ENCODE measurements at places on chromosomes 12 and 14.

DNA sequence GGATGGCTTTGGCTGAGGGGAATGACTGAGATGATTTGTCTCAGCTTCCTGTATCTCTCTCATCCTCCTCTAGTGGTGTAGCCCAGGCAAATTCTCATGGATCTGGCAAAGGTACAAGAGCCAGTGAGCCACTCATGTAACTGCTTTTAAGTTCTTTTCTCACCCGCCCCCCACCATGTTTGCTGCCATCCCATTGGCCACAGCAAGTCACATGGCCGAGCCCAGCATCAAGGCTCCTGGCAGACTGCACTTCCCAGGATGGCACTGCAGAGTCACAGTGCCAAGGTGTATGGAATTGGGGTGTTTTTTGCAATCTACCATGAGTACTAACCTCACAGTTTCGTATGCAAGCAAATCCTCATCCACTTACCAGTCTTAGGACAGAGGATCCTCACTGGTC, 50.9 kb downstream of the CHST11 start:
- no peak for DNase-seq

DNA sequence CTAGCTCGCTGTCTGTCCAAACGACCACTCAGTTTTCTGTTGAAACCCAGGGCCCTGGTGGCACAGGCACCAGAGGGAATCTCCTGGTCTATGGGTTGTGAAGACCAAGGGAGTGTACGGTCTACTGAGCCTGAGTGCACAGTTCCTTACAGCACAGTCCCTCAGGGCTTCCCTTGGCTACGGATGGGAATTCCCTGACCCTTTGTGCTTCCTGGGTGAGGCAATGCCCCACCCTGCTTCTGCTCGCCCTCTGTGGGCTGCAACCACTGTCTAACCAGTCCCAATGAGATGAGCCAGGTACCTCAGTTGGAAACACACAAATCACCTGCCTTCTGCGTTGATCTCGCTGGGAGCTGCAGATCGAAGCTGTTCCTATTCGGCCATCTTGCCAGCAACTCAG, 22.6 kb downstream of the GPHN start:
- DNase-seq = no peak

- DNase-seq = no peak
Measured at GRCh38 chr14:99075771-99076375, 196.1 kb downstream of the BCL11B start.

DNA sequence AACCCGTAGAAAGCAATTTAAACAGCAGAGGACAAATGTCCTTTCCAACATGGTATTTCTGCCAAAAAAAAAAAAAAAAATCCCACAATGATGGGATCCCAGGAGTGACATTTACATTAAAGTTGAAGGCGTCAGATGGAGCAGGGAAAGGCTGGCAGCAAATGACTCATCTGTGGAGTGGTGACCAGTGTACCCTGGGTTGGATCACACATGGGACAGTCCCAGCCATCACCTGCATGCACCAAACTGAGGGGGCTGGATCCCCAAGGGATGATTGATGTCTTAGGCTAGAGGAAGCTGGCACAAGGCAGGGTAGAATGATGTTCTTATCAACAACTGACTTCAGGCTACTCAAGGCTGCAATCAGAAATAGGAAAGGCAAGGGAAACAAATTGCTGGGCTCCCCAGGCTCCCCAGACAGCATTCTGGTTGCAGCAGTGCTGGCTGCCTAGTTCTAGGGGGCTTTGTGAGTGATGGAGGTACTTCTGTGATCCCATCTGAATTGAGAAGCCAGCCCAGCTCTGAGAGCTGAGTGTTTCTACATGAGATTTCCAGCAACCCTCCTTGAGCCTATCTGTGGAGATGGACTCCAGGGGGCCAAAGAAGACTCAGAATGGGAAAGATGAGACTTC, 117.9 kb downstream of the DPF3 start:
- no peak for DNase-seq

- DNase-seq = no peak
Measured at GRCh38 chr12:131159660-131160059, 206.0 kb downstream of the ADGRD1 start.

DNA sequence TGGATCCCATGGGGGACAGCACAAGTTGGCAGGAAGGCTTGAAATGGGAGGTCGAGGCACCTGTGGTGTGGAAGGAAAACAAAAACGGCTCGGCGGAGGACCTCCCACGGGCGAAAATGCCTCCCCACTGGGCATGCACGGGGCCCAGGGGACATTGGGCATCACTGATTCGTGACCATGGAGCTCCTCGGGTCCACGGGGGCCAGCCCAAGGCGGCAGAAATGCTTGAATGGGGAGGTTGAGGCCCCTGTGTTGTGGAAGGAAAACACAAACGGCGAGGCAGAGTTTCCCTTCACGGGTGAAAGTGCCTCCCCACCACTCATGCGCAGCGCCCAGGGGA, 376.0 kb downstream of the ALG10 start:
- DNase-seq = no peak

- no peak for DNase-seq
Measured at GRCh38 chr12:50442178-50442908, 41.7 kb downstream of the LARP4 start.

GRCh38 chr12:89650239-89650638, 58.4 kb downstream of the ATP2B1 start:
- peak; percentile 36 for DNase-seq
